ENCODE measurements at places on chromosomes 2 and 18.

GRCh38 chr2:161102770-161103450 lies 57.3 kb upstream of the TANK start:
- DNase-seq, result no peak

DNA sequence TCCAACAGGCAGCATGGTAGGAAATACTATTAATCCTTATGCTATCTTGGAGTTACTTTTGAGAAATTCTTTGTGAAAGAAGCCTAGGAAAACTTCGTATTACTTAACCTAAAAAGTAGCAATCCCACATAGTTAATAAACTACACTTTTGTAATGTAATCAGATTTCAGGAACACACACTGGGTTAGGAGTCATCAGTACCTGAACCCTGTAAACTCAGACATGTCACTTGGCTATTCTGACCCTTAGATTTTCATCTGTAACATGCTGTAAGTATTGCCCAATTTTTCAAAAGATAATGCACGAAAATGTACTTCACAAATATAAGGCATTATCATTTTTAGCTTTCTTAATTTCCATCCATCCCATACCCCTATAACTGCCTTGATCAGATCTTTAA lies 39.0 kb downstream of the KIDINS220 start:
- no peak for DNase-seq

GRCh38 chr2:219733746-219734145 lies 106.3 kb downstream of the SLC4A3 start:
- no peak for DNase-seq

DNA sequence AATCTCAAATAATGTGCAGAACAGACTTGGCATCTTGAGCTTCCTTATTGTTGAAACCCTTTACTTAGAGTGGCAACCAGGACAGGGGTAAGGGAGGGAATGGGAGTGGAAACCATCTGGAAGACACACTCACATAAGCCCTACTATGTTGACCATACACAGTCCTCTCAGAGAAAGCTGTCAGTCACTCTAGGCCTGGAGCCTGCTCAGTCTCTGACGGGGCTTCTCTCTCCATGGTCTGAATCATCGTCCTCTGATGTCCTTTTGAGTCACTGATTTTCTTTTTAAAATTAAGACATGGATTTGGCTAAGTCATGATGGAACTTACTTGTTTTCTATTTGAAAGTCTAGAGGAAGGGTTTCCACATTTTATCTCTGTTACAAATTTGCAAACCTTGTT lies 74.0 kb downstream of the MYO1B start:
- DNase-seq, result no peak

DNA sequence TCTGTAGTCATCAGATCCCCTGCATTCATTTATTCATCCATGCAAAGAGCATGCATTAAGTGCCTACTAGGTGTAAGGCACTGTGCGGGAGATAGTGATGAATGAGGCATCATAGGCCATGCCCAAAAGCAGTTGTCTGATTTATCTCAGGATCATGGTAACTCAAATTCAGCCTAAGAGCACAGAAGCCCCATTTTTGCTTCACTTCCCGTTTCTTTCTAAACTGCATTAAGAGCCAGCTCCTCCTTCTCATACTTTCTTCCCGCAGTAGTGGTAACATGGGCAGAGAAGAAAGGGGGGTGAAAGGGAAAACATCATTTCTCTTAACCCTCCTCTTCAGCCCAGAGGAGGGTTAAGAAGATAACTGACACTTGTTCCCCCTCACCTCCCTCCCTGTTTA lies 2.9 kb downstream of the GPR45 start:
- no peak for DNase-seq

GRCh38 chr2:11344342-11344955 lies at the start of gene ROCK2:
ROCK2 (minus strand) TSS chr2:11344636; CDS start chr2:11344136, 500 bp downstream.
- peak; percentile 72 for DNase-seq

DNA sequence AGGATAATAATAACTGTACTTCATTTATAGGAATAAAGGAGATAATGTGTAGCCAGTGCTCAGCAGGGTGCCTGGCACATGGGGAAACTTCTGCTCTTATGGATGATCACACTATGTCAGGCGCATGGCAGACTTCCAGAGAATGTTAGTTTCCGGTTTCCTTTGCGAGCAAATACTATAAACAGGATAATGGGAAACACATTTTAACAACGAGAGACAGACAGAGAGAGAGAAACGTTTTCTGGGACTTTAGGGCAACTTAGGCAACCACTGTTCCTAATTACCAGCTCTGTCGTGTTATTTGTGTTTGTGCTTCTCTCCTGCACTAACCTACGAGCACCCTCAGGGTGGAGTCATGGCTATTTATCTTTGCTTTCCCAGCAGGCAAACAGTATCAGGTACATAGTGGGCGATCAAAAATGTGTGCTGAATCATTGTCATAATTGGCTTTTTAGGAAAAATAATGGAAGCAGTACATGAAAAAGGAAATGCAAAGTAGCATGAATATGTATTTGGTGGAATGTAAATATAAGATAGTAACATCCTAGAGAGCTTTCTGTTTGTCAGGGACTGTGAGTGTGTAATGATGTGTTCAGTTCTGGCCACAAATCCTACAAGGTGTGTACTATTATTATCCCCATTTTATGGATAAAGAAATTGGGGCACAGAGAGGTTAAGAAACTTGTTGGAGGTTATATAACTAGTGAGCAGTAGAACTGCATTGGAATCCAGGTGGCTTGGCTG lies 36.8 kb upstream of the IGFBP2 start:
- DNase-seq, result no peak

DNA sequence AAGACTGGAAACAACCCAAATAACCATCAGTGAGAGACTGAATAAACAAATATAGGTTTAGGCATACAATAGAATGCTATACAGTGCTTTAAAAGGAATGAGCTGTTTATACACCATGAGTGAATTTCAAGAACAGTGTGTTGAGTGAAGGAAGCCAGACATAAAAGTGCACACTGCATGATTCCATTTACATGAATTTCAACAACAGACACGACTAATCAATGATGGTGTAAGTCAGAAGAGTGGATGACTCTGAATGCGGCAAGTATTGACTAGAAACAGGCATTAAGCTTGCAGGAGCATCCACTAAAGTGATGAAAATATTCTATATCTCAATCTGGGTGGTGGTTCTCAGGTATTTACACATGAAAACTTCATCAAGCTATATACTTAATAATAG lies 142.7 kb upstream of the SLC39A10 start:
- DNase-seq, result no peak

DNA sequence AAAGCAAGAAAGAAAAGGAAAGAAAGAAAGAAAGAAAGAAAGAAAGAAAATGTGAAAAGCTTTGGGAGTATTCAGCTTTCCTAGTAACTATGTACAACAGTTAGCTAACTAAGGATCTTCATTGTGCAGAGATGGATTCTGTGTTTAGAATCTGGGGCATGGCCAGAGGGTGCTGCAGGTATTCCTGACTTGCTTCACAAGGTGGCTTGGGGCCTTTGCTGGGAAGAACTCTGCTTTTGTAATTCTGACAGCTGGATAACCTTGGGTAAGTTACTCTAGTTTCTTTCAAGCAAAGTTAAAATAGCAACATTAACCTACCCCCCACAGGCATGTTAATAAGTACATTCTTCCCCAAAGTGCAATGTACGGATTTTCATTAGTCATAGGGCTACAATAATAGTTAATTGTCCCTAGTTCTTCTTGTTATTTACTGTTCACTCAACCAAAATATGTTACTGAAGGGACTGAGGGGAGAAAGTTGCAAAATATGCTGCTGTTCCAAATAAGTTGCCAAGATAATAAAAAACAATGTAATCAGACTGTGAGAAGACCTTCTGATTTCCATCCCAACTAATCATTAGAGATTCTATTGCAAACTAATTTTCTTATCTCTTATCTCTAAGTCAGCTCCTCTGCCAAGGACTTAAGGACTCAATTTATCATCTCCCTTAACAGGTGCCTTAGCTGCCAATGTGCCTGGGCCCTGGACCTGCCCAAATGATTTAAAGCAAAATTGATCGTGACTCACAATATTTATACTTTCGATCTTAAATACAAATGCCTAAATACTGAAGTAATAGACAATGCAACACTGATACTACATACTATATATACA lies 50.3 kb downstream of the SERPINB8 start:
- DNase-seq, result no peak

GRCh38 chr2:144456680-144457079 lies 63.2 kb downstream of the ZEB2 start:
- DNase-seq, result no peak

GRCh38 chr2:183078163-183078463 lies 434 bp upstream of the DUSP19 start:
- no peak for DNase-seq

GRCh38 chr2:239663364-239663924 lies 262.6 kb upstream of the HDAC4 start:
- no peak for DNase-seq

- no peak for DNase-seq
Observed at GRCh38 chr2:203500951-203501350, 34.1 kb downstream of the RAPH1 start.

- no peak for DNase-seq
Observed at GRCh38 chr2:25056098-25056821, 14.4 kb downstream of the EFR3B start.

- no peak for DNase-seq
Observed at GRCh38 chr2:26959331-26959730, 11.1 kb upstream of the MAPRE3 start.

GRCh38 chr2:47034973-47035609 lies 119.5 kb upstream of the MCFD2 start:
- no peak for DNase-seq

- DNase-seq, result no peak
Observed at GRCh38 chr2:181646415-181646987, 10.4 kb downstream of the CERKL start.

GRCh38 chr2:197241153-197241552 lies 69.4 kb downstream of the ANKRD44 start:
- no peak for DNase-seq

Measured in GM12891 (cell line).